ENCODE measurements at places on chromosomes 1 and 21.

DNA sequence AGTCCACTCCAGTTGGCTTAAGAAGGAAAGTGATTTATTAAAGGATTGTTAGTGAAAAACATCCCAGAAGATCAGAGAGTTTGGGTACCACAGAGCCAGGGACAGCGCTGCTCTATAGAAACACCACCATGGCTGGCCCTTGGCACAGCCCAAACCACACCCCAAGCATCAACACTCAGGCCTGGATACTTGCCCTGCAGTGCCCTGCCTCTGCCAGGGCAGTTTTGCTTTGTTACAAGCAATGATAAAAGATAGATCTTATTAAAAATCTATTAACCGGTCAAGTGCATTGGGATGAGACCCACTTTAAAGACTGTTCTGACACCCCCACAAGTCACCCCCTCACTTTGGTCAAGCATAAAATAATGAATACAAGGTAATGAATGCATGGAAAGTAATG lies 56.6 kb downstream of the KIF21B start:
- no peak for DNase-seq

DNA sequence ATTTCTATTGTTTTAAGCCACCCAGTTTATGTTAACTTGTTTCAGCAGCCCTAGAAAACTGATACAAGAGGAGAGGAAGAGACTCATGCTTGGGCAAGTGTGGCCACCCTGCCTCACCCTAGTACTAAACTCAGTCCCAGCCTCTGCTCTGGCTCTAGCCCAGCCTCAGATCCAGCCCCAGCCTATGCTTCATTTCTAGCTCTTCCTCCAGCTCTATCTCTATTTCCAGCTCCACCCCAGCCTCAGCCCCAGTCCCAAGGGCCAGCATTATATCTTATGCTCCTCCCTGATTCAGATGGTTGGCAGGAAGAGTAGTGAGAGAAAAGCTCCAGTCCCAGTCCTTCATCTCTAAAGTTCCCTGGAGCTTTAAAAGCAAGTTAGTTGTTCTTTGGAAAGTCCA lies 535.5 kb downstream of the PTPRC start:
- no peak for DNase-seq

DNA sequence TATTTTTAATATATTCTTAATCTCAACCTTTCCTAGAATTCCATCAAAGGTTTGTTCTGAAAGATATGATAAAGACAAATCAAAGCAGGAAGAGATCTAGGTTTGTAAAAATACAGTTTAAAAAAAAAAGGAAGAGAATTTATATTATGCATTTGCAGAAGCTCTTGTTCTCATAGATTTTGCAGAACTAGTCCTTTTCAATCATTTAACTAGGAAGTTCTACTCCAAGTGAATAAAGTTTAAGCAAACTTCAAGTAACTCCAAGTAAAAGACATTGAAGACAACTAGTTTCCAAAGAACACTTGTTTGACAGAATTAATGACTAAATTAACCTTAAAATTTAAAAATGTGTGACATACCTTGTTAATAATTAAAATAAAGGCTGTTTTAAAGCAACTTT lies 55.9 kb downstream of the HNRNPR start:
- DNase-seq, result no peak

- DNase-seq, result no peak
Observed at GRCh38 chr1:237145379-237146135, 103.6 kb downstream of the RYR2 start.

DNA sequence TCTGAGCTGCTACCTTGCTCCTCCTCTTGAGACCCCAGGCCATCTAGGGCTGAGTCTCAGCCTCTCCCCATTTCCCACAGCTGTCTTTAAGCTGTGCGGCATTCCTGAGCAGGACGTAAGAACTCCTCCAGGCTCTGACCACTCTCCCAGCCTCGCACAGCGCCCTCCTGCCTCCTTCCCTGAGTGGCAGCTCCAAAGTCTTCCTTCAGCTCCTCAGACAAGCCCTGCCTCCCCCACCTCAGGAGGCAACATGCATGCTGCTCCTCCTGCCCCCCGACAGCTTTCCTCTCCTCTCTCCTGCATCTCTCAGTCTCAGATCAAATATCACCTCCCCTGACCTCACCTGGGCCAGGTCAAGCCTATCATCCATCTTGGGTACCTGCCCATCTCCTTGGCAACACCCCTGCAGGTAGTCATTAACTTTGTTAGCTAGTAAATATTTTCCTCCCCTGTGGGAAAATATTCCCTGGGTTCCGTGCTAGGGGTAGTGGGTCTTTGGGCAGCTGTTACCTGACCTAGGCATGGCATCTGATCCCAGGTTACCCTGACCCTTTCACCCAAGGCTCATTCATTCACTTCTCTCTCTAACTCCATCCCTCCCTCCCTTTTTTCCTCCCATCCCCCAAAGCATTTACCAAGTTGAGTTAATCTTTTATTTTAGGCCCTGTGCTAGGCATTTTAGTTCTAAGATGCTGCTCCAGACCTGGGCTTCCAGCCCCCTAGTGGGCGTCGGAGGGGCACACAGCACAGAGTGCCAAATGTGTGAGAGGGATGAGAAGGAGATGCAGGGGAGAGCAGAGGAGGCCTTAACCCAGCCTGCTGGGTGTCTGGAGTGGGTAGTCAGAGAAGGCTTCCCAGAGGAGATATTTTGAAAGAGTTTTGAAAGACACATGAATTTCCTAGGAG lies 419.9 kb downstream of the PTPRU start:
- DNase-seq, result no peak

- no peak for DNase-seq
Observed at GRCh38 chr1:21793104-21793503, 10.2 kb upstream of the USP48 start.

DNA sequence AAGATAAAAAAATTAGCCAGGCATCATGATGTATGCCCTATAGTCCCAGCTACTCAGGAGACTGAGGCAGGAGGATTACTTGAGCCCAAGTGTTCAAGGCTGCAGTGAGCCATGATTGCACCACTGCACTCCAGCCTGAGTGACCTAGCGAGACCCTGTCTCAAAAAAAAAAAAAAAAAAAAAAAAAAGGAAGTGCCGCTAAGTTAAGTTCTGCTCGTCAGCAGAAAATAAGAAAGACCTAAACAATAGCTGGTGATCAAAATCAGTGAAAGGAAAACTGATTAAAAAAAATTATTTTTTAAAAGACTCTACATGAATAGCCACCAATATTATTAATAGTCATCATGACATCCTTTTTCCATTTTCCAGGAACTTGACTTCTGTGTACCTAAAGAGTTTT lies 44.2 kb upstream of the MTR start:
- no peak for DNase-seq

DNA sequence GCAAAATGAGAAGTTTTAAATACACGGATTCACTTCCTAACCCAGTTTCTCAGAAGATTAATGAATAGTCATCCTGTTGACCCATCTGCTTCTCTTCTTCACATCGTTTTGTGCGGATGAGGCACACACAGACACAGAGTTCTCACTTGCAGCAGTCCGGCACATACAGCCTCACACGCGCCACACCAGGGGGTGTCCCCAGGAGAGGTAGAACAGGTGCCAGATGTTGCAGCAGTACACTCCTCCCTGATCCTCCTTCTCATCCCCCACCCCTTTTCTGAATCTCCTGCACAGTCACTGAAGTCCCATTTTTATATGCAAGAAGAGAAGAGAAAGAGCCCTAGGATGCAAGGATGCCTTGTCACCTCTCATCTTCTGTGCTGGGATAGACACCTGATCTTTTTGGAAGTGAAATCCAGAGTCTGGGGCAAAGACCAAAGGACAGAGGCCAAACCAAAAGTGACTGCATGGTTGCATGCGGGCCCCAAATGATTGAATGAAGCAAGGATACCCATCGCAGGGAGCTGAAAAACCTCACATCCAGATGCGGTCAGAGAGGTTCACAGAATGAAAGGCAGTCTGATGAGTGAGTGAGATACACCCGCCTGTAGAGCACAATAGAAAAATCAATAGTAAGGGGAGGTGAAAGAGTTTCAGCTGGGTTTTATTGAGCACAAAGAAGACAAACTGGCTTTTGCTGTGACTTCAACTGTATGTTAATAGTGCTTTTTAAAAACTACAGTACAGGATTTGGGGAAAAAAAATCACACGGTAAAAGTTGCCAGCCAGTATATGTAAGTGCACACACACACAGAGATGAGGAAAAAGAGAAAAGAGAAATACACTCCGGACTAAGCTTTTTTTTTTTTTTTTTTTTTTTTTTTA lies 28.9 kb downstream of the PBX1 start:
- no peak for DNase-seq

GRCh38 chr1:73801912-73802429 lies 396.0 kb downstream of the LRRIQ3 start:
- no peak for DNase-seq

DNA sequence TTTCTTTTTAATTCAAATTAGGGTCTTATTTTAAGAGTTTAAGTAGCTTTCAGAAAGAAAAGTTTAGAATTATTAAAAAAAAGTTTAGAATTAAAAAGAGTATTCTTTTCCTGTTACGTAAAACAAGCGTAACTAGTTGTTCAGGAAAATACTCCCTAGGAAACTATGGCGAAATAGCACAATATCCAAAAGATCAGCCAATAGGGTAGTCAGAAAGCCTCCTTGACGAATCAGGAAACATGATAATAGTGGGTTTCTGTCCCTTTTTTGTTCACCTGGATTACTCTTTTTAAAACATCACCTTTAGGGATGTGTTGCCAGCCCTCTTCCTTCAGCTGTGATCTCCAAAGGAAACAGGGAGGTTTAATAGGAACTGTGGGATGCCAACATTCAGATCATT lies 25.2 kb downstream of the S1PR1 start:
- DNase-seq, result no peak

DNA sequence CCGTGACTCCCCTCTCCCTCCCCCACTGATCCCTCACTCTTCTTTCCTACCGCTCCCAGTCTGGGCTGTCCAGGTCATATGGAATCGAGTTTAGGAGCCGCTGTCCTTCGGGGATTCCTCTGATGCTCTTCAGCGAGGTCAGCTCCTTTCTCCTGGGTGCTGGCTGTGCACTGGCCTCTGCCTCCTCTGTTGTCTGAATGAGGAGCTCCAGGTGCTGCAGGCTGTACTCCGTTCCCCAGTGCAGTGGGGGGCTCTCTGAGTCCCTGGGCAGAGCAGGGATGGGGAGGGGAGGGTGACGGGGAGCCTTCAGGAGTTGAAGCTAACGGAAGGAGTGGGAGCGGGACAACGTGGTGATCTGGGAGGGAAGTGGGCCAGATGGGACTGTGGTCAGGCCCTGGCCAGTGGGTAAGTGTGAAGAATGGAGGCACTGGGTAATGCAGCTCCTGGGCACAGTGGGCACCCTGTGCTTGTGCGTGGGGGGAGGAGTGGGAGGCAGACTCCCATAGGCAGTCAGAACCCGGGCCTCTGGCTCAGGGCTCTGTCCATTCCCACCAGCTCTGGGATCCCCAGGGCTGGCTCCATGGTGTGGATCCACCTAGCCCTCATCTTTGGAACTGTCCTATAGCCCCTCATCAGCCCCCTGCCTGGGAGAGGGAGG lies 59.5 kb upstream of the TLR5 start:
- no peak for DNase-seq

DNA sequence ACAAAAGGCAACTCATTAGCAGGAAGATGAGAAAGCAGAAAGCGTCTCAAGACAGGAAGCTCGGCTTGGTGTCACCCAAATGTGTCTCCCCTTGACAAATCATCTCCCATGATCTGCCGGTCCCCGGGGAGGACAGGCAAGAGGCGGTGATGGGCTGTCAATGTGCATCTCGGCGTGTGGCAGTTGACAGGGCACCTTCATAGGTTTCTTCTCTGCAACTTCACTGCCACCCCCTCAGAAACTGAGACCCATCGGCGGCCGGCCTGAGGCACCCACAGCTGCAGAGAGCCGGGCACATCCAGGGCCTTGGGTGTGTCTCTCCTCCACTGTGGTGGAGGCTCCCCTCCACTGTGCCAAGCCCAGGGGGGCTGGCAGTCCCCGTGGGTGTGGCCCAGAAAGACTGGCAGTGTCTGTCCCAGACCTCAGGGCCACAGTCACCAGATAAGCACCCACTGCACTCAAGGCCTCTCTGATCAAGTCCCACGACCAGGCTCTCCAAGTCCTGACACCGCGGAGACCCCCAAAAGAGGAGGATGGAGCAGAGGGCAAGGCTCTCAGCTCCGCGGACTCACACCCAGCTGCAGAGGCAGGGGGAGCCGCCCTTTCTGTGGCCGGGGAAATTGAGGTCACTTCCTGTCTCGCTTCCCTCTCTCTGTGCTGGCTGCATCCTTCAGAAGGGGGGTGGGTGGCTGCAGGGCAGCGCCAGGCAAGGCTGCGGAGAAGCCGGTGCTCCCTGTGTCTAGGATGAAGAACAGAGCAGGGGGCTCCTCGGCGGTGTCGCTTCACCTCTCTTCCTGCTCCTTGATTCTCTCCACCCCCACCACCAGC lies 39.6 kb upstream of the LBR start:
- peak; percentile 57 for DNase-seq

DNA sequence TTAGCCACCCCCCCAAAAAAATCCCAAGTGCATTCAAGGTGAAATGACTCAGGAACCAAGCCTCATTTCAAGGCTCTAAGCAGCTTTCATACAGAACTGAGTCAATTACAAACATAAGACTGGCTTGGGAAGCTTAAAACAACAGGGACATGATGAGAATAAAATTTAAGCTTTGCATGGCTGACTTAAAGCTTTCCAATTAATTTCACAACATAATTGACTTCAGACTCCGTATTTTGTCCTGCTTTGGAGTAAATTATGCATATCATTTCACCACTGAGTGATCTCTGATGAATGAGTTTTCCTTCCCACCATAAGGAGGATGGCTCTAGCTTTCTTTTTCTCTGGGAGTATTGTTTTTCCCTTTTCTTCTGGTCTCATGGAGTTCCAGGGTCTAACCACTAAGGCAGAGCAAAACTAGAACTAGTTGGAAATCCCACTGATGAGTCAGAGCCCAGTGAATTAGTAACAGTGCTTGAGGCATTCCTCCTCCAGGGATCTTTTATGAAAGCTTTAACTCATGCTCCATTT lies 72.8 kb downstream of the XCL2 start:
- no peak for DNase-seq

GRCh38 chr1:64578270-64578973 lies 108.5 kb downstream of the CACHD1 start:
- DNase-seq, result no peak

DNA sequence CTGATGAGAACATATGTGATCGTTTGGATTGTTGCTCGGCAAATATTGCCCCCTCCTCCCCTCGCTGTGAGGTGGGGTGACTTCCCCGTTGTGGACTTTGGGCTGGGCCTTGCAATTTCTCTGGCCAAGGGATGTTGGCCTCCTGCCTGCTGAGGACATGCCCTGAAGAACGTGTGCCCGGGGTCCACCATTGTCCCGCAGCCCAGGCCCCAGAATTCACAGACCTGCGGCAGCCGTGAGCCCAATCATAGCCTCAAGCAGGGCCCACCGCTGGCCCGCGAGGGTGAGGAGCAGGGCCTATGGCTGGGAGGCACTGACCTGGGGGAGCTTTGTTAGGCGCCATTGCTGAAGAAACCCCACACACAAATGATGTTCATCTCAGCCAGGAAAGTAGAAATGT lies 58.3 kb upstream of the ACTRT2 start:
- no peak for DNase-seq

DNA sequence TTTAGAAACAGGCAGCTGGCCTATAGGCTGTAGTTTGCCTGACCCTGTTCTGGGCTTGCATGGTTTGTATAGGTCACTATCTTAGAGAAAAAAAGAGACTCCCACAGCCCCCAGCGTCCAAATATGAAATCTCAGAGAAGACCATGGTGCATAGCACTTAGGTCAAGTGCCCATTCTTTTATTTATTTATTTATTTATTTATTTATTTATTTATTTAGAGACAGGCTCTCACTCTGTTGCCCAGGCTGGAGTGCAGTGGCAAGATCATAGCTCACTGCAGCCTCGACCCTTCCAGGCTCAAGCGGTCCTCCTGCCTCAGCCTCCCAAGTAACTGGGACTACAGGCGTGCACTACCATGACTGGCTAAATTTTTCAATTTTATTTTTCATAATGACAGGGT lies 50.8 kb upstream of the ARTN start:
- no peak for DNase-seq

- no peak for DNase-seq
Observed at GRCh38 chr21:20968391-20968790, 29.8 kb upstream of the NCAM2 start.

Data from activated CD8-positive, alpha-beta memory T cell treated with anti-CD3 and anti-CD28 coated beads for 1 hour (primary cell).